Naive thymus-derived CD8-positive, alpha-beta T cell (primary cell): ENCODE measurements at places on chromosomes 2 and 18. TPM values are rescaled to one million over a fixed set of nuclear protein-coding genes. Genes with fewer than 3 reads are reported as not detected.
A peak's percentile ranks its signal among the peaks of the same experiment; 100 is the strongest.

- DNase-seq = no peak
- peaks cover 36% of the 10 kb centered on the region for H3K4me1 ChIP-seq
- peak overlapping the region; percentile 96 for H3K27ac ChIP-seq
- peak overlapping the region; percentile 95 for H3K4me3 ChIP-seq
These were observed 6.9 kb downstream of the CD8A start for GRCh38 chr2:86783615-86784339.

GRCh38 chr2:108553209-108553919 is 19.1 kb downstream of the LIMS1 start:
- DNase-seq = no peak
- no peaks in the 10 kb centered on the region for H3K4me1 ChIP-seq
- no peak overlapping the region for H3K27ac ChIP-seq
- no peak overlapping the region for H3K4me3 ChIP-seq
- no peaks in the 10 kb centered on the region for H3K36me3 ChIP-seq

DNA sequence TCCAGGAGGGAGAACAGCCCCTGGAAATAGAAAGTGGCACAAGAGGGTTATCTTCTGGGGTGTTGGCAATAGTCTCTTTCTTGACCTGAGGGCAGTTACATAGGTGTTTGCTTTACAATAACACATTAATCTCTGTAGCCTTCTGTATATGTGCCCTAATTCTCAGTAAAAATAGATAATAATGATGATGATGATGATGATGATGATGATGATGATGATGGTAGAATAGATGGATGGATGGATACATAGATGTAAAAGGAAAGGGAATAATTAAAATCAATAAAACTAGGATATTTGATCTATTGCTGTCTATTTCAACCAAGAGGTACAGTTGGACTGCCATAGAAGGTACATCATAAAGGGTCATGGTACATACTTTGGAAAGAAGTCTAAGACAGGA is 177.7 kb upstream of the VWC2L start:
- no peak overlapping the region for H3K27ac ChIP-seq
- H3K4me3 ChIP-seq = no peak overlapping the region
- H3K27me3 ChIP-seq = peaks cover 2% of the 10 kb centered on the region
- no peaks in the 10 kb centered on the region for H3K4me1 ChIP-seq

ATIC gene
- total RNA-seq = 94.7 TPM

MBP gene
- 99.9 TPM for total RNA-seq

DNA sequence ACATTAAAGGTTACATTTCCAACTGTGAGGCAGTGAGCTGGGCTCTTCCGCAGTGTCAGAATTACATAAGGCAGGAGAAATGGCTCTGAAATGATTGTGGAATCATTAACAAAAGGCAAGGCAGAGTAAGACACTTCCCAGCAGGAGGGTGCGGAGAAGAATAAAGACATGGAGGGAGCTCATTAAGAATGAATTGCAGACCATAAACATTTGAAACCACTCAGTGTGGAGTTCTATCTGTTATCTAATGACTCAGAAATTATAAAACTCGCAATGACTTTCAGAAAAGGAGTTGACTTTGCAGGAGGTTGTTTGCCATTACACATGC is 77.0 kb downstream of the SMIM21 start:
- peaks cover 25% of the 10 kb centered on the region for H3K36me3 ChIP-seq
- H3K4me3 ChIP-seq = no peak overlapping the region
- peaks cover 1% of the 10 kb centered on the region for H3K27me3 ChIP-seq
- no peak for DNase-seq
- H3K4me1 ChIP-seq = no peaks in the 10 kb centered on the region
- no peak overlapping the region for H3K27ac ChIP-seq

- no peak overlapping the region for H3K4me3 ChIP-seq
- H3K36me3 ChIP-seq = peaks cover 72% of the 10 kb centered on the region
- no peaks in the 10 kb centered on the region for H3K27me3 ChIP-seq
- DNase-seq = no peak
- H3K4me1 ChIP-seq = peaks cover 15% of the 10 kb centered on the region
These were observed 47.1 kb upstream of the ATG16L1 start for GRCh38 chr2:233204286-233204936.

GRHL1 gene
- 0.47 TPM for total RNA-seq

DNA sequence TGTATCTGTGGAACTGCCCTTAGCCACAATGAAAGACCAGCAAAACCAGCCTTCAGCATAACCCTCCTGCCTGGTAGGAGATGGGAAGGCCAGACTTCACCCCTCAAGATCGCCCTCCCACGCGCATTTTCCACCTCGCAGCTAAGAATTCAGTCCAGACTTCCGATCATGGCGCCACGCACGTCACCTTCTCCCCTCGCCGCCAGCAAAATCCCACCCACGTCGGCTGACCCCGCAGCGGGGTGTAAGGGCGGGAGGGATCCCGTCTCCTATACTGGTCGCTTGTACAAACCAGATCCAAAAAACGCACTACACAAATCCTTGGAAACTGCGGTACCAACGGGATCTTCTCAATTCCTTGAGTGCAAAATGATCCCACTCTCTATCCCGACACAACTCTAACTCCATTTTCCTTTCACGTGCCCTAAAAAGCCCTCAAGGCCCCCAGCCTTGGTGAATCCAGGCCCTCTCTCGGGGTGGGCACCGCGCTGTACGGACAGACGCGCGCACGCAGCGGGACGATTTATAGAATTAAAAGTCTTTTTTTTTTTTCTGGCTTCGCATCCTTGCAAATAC is 1.0 kb upstream of the BMPR2 start:
- peaks cover 10% of the 10 kb centered on the region for H3K4me1 ChIP-seq
- peak; percentile 16 for DNase-seq

FAM161A gene
- total RNA-seq = 6.1 TPM

DNA sequence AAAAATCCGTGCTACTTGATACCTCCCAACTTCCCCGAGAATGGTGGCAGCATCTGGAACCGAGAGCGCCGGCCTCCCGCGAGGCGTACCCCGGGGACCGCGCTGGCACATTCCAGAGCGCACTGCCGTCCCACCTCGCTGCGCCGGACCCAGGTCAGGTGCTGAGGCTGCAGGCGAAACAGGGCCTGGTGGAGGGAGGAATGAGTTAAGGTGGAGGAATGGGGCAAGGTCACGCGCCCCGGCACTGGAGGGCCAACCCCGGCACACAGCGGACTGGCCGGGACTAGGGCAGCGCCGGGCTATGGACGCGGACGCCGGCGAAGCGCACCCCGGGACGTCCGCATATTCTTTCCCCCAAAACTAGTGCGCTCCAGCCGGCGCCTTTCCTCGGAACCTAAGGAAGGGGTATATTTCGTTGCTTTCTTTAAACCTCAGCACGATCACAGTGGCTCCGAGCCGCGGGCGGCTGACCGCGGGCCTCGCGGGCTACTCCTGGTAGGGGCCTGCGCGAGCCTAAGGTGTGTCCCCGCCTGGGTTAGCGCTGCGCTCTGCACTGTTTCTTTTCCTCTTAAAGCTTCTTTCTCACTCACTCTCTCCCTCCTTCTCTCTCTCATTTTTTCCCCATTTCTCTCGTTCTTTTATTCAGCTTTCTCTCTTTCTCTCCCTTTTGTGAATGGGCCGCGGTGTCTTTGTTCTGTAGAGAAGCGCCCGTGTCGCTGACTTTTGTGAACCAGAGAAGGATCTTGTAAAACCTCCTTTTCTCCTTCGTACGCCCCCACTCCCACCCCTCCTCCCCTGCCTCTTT is 2.1 kb upstream of the OTX1 start:
- peaks cover 39% of the 10 kb centered on the region for H3K27me3 ChIP-seq
- H3K36me3 ChIP-seq = peaks cover 26% of the 10 kb centered on the region
- H3K4me3 ChIP-seq = peak overlapping the region; percentile 88
- no peak overlapping the region for H3K27ac ChIP-seq
- H3K4me1 ChIP-seq = peaks cover 55% of the 10 kb centered on the region

GRCh38 chr2:101265893-101266499 is 13.3 kb downstream of the CNOT11 start:
- H3K4me1 ChIP-seq = peaks cover 28% of the 10 kb centered on the region
- DNase-seq = no peak
- H3K27me3 ChIP-seq = no peaks in the 10 kb centered on the region
- H3K36me3 ChIP-seq = peaks cover 13% of the 10 kb centered on the region
- H3K27ac ChIP-seq = no peak overlapping the region

GRCh38 chr2:127609031-127609751 is 36.8 kb upstream of the GPR17 start:
- no peak for DNase-seq
- no peak overlapping the region for H3K27ac ChIP-seq
- peaks cover 10% of the 10 kb centered on the region for H3K4me1 ChIP-seq
- H3K36me3 ChIP-seq = no peaks in the 10 kb centered on the region
- H3K4me3 ChIP-seq = no peak overlapping the region

DNA sequence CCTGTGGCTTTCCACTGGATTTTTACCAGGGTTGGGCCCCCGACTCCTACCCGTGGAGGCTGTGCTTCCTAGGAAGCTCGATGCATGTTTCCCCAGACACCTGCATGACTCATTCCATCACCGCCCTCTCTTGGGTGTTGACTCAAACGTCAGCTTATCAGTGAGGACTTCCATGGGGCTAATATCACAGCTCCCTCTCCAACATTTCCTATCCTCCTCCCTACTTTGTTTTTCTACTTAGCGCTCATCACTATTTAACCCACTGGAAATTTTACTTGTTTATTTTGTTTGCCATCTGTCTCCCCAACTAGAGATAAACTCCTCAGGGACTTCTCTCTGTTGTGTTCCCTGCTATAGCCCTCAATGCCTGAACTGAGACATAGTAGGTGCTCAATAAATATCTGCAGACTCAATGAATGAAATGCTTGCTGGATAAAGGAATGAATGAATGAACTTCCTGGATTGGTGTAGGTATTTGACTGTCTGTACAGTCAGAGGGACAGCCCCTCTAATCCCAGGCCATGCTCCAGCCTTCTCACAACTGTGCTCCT is 89.7 kb upstream of the MSH2 start:
- no peak overlapping the region for H3K27ac ChIP-seq
- peaks cover 20% of the 10 kb centered on the region for H3K4me1 ChIP-seq
- no peaks in the 10 kb centered on the region for H3K36me3 ChIP-seq

DNA sequence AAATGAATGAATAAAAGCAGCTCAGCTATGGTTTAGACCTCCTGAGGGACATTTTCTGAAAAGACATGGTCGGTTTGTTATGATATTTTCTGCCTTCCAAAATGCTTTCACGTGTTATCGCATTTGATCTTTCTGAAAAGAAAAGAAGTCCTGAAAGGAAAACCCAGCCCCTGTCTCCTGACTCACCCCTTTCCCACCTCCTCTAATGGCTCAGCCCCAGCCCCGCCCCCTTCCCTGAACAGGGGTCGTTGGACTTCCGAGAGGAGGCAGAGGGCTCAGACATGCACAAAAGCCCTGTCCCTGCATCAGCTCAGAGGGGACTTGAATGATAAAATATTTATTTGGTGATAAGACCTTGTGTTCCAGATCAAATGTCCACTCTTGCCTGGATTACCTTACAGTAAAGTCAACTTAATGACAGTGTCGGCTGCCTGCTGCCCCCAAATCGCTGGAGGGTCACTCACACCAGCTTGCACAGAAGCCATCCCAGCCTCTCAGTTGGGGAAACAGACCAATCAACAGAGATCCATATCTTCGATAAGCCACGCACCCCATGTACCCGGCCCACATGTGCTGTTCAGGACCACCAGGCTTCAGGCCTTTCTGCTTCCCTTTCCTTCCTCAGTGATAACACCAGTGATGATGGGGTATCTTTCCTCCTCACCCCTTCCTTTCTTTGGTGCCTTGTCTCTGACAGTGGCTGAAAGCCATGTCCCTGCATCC is 69.6 kb downstream of the CLHC1 start:
- DNase-seq = no peak
- no peaks in the 10 kb centered on the region for H3K27me3 ChIP-seq
- H3K36me3 ChIP-seq = no peaks in the 10 kb centered on the region
- no peaks in the 10 kb centered on the region for H3K4me1 ChIP-seq
- no peak overlapping the region for H3K27ac ChIP-seq

- peaks cover 23% of the 10 kb centered on the region for H3K4me1 ChIP-seq
- no peaks in the 10 kb centered on the region for H3K36me3 ChIP-seq
- no peak overlapping the region for H3K4me3 ChIP-seq
- no peaks in the 10 kb centered on the region for H3K27me3 ChIP-seq
These were observed 74.1 kb upstream of the MCFD2 start for GRCh38 chr2:46989491-46990230.

PKDCC gene
- total RNA-seq = not detected

DNA sequence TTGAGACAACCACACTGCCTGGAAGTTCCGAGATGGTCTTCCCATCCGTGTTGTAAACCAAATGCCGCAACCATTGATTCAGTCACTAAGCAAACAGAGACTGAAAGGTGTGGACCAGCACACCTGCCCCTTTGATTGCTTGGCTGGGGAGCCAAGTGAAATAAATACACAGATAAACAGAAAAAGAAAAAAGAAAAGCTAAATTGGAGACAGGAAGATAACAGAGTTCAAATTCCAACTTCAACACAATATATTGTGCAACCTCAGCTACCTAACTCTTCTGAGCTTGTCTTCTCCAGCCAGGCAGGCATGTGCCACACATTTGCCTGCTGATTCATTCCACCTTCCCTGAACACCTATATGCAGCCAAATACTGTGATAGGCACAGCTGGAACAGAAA is 110.9 kb downstream of the PID1 start:
- no peaks in the 10 kb centered on the region for H3K4me1 ChIP-seq
- no peaks in the 10 kb centered on the region for H3K27me3 ChIP-seq
- no peak overlapping the region for H3K27ac ChIP-seq

DNA sequence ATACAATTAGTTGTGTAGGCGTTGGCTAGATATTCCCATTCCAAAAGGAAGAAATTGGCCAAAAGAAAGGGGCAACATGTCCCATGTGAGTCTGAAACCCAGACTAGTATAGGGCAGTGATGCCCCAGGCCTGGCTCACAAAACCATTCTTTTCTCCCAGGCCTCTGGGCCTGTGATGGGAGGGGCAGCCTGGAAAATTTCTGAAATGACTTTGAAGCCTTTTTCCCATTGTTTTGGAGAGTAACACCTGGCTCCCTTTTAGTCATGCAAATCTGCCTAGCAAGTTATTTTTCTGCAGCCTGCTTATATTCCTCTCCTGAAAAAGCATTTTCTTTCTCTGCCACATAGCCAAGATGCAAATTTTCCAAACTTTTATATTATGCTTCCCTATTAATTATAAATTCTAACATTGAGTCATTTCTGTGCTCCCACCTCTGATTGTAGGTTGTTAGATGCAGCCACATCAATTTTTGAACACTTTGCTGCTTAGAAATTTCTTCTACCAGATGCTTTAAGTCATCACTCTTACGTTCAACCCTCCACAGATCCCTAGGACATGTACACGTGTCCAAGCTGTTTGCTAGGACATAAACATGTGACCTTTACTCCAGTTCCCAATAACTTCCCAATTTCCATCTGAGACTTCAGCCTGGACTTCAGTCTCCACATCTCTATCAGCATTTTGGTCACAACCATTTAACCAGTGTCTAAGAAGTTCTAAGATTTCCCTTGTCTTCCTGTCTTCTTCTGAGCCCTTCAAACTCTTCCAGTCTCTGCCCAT is 76.1 kb upstream of the MC4R start:
- no peaks in the 10 kb centered on the region for H3K27me3 ChIP-seq
- no peaks in the 10 kb centered on the region for H3K4me1 ChIP-seq
- no peaks in the 10 kb centered on the region for H3K36me3 ChIP-seq
- DNase-seq = no peak
- H3K4me3 ChIP-seq = no peak overlapping the region

ZNF513 gene
- 18.8 TPM for total RNA-seq
